Stimulated activated CD4-positive, alpha-beta T cell treated with anti-CD3 and anti-CD28 coated beads, Interleukin-15, amount 100 ng/mL, for 1 hour (primary cell): ENCODE measurements at places on chromosomes 4 and X.

DNA sequence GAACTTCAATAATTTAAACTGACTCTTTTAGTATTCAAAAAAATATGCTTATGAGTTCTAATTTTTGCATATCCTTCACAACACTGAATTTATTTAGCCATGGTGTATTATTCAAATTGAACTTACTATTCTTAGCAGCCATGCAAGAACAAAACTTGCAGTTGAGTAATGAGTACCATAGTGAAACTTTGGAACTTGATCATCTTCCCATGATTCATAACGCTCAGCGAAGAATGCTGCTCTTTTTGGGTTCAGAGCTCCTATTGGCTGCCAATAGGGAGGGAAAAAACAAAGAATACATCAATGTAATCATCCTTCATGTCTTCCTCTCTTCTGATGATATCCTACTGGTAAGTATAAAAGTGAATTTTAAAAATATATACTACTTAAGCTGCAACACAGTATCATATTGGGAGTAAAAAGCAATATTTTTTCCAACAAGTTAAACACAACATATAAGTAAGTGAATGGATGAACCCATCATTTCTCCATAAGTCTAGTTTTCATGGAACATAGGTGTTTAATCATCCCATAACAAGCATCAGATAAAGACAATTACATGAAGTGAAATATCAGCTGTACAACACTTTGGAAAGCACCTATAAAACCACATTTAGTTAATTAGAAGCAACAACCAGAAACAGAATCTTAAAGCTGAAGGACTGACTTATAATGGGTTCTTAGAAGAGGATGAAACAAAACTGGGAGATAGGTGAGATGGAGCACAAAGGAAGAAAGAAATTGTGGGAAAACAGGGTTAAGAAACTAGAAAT lies 145.2 kb upstream of the MAB21L2 start:
- DNase-seq: no peak

DNA sequence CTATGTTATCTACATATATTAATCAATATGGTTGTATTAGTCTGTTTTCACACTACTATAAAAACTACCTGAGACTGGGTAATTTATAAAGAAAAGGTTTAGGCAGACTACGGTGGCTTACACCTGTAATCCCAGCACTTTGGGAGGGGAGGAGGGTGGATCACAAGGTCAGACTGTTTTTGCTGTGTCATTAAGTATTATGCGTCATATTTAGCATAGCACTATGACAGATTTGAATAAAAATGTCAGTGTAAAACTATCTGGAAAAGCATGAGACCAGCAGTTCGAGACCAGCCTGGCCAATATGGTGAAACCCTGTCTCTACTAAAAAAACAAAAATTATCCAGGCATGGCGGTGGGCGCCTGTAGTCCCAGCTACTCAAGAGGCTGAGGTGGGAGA lies 209.7 kb upstream of the ARHGAP24 start:
- no peak for DNase-seq

GRCh38 chr4:105550641-105551040 lies 1.8 kb upstream of the ARHGEF38 start:
- DNase-seq: no peak

DNA sequence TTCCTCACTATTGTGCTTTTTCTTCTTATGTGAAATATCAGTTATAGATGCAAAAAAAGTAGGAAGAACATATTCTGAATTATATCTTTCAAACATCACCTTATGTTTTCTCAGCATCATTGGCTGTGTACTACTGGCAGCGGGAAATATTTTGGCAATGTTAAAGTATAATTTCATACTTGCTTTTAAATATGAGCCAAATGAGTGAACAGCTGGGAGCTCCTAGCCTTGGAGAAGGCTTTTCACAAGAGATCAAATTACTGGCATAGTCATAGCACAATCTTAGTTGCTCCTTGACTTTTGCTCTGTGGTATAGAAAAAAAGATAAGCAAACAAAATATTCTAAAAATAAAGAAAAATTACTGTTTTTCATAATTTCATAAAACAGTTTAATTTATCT lies 1575.8 kb upstream of the PABPC4L start:
- no peak for DNase-seq

DNA sequence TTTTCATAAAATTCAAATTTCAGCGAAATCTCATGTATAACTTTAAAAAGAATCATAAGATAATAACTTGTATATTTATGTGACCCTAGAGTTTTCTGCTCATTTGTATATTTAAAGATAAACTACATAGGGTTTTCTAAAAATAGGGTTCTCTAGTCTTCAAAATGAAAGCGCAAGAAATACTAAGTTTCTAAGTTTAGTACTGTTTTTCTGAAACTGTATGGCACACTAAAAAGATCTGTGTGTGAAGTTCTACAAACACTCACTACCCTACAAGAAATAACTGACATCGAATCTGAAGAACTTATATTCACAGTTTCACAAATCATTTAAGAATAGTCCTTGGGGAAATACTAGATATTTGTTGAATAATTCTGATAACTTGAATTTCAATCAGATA lies 38.7 kb upstream of the NDST4 start:
- no peak for DNase-seq
